ENCODE measurements at places on chromosomes 13 and 19.
A peak's percentile ranks its signal among the peaks of the same experiment; 100 is the strongest.

GRCh38 chr13:27921421-27921960 is 1.7 kb downstream of the PDX1 start:
- DNase-seq = no peak

GRCh38 chr19:6719540-6719861 is 949 bp downstream of the C3 start:
- DNase-seq = no peak

- no peak for DNase-seq
Observed at GRCh38 chr19:28793391-28794168, 419.4 kb downstream of the UQCRFS1 start.

- no peak for DNase-seq
Observed at GRCh38 chr13:102718746-102719145, 23.9 kb upstream of the METTL21C start.

DNA sequence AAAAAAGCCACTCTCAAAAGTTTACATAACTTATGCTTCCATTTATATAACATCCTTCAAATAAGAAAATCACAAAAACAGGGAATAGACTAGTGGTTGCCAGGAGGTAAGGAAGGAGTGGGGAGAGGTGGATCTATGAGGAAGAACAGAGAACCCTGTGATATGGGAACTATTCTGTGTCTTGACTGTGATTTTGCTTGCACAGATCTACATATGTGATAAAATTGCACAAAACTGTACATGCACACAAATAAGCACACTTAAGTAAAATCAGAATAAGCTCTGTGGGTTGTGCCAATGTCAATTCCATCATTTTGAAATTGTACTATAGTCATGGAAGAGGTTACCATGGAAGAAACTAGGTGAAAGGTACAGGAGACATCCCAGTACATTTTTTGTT is 121.6 kb upstream of the SGCG start:
- DNase-seq = no peak

DNA sequence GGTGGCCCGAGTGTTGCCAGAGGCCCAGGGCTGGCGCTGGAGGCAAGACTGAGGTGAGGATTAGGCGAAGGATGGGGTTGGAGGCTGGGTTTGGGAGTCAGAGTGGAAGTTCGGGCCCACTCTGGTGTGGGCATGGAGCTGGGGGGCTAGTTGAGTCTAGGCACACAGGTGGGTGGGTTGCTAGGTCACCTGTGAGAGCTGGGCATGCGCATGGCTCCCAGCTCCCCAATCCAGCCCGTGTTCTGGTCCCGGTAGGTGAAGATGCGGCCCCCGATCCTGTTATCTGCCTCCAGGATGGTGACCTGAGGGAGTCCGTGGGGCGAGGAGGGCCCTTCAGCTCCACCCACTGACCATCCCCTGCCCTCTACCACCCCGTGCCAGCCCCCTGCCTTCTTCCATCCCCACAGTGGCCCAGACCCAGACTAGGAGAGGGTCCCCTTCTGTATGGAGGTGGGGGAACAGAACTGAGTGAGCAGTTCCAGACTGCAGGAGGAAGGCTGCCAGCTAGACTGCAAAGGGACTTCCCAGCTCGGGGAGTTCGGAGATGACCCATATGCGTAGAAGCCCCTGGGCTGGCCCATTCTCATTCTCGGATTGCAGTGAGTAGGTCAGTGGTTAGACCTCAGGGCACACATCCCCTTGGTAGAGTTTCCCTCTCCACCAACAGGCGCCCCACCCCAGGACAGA is 1.7 kb downstream of the IL4I1 start:
- no peak for DNase-seq

GRCh38 chr13:110629735-110630134 is 14.4 kb downstream of the NAXD start:
- DNase-seq = no peak

- DNase-seq = no peak
Observed at GRCh38 chr13:91778123-91778522, 379.7 kb downstream of the GPC5 start.

GRCh38 chr13:99294958-99295357 is 12.2 kb downstream of the GPR183 start:
- no peak for DNase-seq

GRCh38 chr19:49870309-49870901 is 3.0 kb upstream of the PNKP start:
- no peak for DNase-seq

- DNase-seq = no peak
Observed at GRCh38 chr13:86403181-86403580, 604.0 kb upstream of the SLITRK6 start.

DNA sequence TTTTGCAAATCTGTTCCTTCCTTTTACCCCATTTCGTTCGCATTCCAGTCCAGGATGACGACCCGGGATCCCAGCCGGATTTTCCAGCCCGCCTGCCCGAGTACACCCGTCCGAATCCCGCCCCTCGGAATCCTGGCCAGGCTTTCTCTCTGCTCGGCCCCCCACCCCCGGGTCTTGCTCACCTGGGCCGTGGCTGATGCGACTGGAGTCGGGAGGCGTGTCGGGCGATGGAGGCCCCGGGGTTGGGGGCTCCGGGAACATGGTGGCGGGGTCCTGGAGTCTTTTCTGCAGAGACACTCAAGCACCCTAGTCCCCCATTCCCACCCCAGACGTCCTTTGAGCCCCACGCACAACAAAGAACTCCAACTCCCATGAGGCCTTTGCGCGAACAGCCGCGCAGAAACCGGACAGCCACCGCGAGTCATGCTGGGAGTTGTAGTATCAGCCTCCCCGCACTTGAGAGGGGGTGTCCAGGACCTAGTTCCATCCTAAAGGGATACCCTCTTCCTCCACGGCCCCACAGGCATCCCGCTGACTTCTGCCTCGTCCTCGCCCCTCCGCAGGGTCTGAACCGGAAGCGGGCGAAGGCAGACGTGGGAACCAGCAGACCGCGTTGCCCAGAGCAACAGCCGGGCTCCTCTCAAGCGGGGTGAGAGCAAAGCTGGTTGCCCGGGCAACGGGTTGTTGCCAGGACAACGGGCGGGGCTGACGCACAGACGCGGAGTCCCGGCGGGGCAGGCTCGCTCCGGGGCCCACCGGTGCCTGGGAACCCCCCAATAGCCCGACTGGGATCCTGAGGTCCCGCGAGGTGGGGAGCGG is 1.1 kb downstream of the SYT5 start:
- peak; percentile 69 for DNase-seq

- DNase-seq = no peak
Observed at GRCh38 chr13:73096173-73096572, 37.4 kb downstream of the KLF5 start.
